Activated T-helper 17 cell treated with anti-CD3 and anti-CD28 coated beads, Interleukin-2, amount 50 U/mL, for 72 hours (primary cell): ENCODE measurements at places on chromosomes 6 and 20.
A peak's percentile ranks its signal among the peaks of the same experiment; 100 is the strongest.

DNA sequence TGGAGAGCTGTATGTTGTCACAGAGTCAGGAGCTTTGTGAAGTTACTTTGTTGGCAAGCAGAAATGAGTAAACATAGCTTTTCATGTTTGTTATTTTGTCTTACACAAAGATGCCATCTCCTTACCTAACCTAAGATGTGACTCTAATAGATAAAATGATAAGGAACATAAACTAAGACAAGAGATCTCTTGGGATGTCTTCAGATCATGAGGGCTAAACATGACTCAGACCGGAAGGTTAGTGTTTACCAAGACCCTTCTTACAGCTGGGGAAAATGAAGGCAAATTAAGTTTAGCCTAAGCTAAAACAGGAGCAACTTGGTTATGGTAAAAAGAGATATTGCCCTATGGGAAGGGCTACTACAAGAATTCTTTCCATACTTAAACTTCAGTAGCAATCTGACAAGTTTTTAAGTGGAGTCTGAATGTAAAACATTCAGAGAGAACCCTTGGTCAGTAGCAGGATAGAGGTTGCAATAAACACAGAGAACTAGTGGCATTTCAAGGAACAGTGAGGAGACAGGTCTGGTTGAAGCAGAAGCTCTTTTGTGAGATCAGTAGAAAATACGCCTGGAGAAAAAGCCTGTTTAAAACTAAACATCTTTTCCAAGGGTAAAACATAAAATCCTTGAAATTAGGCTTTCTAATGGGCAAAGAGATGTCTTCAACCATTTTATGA is 29.9 kb downstream of the SGK1 start:
- ATAC-seq, result peak; percentile 4

- ATAC-seq, result no peak
These were observed 47.2 kb downstream of the ADTRP start for GRCh38 chr6:11731423-11731822.

DNA sequence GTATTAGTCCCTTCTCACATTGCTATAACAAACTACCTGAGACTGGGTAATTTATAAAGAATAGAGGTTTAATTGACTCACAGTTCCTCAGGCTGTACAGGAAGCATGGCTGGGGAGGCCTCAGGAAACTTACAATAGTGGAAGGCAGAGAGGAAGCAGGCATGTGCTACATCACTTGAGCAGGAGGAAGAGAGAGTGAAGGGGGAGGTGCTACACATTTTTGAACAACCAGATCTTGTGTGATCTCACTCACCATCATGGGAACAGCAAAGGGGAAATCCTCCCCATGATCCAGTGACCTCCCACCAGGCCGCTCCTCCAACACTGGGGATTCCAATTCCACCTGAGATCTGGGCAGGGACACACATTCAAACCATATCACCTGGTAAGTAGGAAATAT is 630.6 kb downstream of the QKI start:
- no peak for ATAC-seq

- ATAC-seq, result no peak
These were observed 16.9 kb upstream of the PSMF1 start for GRCh38 chr20:1101533-1101932.

- no peak for ATAC-seq
These were observed 157.3 kb downstream of the BTBD9 start for GRCh38 chr6:38482466-38482865.
